ENCODE measurements at places on chromosomes 16 and 17.

- no peak for DNase-seq
These were observed 66.8 kb downstream of the DNAH17 start for GRCh38 chr17:78510141-78511075.

- DNase-seq, result no peak
These were observed 806 bp downstream of the MRM1 start for GRCh38 chr17:36602030-36602748.

GRCh38 chr17:31629696-31630470, 229.2 kb downstream of the COPRS start:
- DNase-seq, result no peak

- no peak for DNase-seq
These were observed 709 bp downstream of the STAT5A start for GRCh38 chr17:42288803-42289610.

GRCh38 chr16:87780385-87780989, 14.7 kb upstream of the KLHDC4 start:
- DNase-seq, result no peak

DNA sequence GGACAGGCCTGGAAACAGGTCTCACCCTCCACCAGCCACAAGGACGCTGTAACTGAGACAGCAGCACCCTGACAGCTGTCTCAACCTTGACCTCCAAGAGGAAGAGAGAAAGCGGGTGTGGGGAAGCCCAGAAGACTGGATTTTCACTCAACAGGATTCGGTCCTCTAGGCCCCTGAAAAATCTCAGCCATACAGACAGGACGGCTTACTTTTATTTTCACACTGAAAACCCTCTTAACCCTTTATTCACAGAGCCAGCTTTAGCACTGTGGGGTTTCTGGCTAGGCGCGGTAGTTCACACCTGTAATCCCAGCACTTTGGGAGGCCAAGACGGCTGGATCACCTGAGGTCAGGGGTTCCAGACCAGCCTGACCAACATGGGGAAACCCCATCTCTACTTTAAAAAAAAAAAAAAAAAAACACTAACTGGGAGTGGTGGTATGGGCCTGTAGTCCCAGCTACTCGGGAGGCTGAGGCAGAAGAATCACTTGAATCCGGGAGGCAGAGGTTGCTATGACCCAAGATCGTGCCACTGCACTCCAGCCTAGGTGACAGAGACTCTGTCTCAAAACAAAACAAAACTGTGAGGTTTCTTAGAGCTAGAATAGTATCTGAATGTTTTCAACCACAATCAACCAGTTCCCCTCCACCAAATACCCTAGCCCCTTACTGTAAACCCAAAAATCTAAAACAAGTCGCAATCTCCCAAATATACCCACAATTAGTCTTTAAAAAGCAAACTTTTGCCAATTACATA, 5.3 kb downstream of the ANKRD11 start:
- DNase-seq, result no peak

- no peak for DNase-seq
These were observed 15.3 kb upstream of the RPTOR start for GRCh38 chr17:80529104-80529903.

DNA sequence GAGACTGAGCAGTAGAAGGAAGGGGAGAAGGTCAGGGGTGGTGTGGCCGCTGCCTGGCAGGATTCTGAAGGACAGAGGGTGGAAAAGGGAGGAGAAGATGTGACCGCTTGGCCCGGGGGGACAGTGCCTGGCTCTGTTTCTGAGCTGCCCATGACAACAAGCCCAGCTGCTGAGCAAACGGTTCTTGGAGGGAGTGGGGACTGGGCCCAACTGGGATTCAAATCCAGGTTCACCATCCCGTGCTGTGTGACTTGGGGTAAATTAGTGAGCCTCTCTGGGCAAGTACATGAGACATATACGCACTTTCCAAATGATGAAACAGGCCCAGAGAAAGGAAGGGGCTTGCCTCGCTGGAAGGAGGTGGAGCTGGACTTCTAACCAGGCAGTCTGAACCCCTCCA, 23.3 kb downstream of the SEC14L5 start:
- DNase-seq, result no peak

GRCh38 chr16:85859818-85860125, 39.2 kb upstream of the IRF8 start:
- DNase-seq, result no peak

DNA sequence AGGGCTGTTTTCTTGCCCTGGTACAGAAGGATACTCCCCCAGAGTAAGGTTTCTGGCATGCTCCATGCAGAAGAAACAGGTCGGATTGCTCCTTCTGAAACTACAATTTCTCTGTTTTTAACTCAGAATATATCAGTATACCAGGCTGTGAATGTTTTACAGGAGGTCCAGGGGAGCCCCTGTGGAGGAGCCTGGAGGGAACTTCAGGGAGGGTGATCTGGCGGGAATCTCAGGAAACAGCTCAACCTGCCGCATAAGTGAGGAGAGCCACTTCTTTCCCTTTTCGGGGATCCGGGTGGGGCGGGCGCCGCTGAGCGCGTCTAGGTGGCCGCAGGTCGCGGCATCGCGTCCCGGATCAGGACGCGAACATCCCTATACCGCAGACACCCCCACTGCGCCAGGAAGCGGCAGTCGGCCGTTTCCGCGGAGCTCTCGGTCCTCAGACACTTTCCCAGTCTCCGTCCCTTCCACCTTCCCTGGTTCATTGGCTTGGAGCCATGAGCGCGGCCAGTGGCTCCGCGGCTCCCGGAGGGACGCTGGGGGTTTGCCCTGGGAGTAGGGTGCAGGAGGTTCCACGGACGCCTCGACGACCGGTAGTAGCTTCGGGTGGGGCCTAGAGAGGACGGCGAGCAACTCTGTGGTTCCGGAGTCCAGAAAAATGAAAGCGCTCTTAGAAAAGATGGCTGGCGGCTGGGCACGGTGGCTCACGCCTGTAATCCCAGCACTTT, 3.1 kb upstream of the ZNF764 start:
- no peak for DNase-seq

DNA sequence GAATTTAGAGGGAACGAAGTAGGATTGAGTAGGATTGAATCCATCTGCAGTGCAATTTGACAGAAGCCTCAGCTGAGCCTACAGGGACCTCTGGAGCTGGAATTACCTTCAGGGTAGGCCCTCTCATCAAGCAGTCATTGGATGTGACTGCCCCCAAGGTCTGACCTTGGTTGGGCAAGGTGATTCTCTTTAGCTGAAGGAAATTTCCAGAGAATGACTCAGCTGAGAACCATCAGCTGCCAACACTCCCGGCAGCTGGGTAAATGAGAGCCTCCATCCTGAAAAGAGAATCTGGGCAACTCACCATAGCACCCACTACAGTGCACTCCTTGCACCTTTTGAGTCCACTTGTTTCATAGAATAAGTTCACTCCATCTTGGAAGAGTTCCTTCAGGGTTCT, 113.5 kb upstream of the MED13 start:
- no peak for DNase-seq

DNA sequence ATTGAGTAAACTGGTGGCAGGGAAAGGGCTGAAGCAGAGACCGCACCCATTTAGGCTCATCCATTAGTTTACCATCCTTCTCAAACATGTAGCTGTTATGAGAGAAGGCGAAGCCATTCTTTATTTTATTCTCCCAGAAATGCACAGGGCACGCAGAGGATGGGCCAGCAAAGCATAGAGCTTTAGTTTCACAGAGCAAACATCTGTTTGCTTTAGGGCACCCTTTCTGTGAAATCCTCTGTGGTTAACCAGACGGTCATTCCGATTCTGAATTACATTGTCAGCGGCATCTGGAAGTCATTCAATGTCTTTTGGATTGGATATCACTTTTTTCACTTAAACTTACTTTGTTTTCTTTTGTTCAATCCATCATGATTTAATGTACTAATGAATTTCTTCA, 96.0 kb downstream of the TOX3 start:
- DNase-seq, result no peak

GRCh38 chr17:56744721-56745120, 89.0 kb downstream of the C17orf67 start:
- DNase-seq, result no peak

GRCh38 chr16:53041320-53042051, 11.2 kb downstream of the CHD9NB start:
- DNase-seq, result no peak

GRCh38 chr17:71260366-71260940, 860.4 kb upstream of the SOX9 start:
- DNase-seq, result no peak

DNA sequence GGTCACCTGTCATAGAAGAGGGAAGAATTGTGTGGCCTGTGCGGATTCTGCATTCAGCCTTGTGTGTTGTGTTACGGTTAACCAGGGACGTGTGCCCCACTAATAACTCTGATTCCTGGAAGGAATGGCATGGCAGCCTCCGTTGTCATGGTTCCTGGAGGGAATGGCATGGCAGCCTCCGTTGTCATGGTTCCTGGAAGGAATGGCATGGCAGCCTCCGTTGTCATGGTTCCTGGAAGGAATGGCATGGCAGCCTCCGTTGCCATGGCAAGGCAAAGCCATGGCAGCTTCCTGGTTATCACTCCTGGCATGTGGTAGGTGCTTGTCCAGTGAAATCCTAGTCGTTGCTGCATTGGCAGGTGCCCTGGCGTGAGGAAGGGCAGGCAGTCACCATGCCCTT, 8.9 kb downstream of the SPG7 start:
- no peak for DNase-seq

Data from NCI-H1930 (cell line).